ENCODE measurements at places on chromosomes 7 and 10.

GRCh38 chr10:30002426-30003266 lies 56.7 kb downstream of the JCAD start:
- DNase-seq: peak; percentile 71

GRCh38 chr7:46576950-46577349 lies 655.9 kb upstream of the IGFBP3 start:
- DNase-seq: no peak

- DNase-seq: no peak
Observed at GRCh38 chr10:31659665-31660064, 269.0 kb downstream of the ARHGAP12 start.

DNA sequence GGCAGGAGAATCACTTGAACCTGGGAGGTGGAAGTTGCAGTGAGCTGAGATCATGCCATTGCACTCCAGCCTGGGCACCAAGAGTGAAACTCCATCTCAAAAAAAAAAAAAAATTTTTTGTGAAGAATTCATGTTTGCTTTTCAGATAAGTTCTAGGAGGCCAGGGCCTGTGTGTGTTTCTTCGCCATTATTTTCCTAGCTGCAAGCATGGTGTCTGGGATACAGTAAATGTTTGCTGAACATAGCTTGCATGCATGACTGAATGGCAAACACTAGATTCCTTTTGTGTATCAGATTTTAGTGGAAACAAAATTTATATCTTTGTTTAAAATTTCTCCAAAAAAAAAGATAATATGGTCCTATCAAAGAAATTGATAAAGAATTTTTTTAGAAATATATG lies 9.7 kb upstream of the MACC1 start:
- DNase-seq: no peak

GRCh38 chr7:49324707-49325106 lies 400.4 kb downstream of the CDC14C start:
- no peak for DNase-seq

- peak; percentile 1 for DNase-seq
Observed at GRCh38 chr7:105346593-105347322, 42.0 kb downstream of the SRPK2 start.

- DNase-seq: no peak
Observed at GRCh38 chr7:107253599-107253998, 84.8 kb downstream of the HBP1 start.

- no peak for DNase-seq
Observed at GRCh38 chr10:47348138-47348651, at the start of gene RBP3. TSS of gene RBP3 (plus strand) at chr10:47348363. CDS start at chr10:47348485, 122 bp downstream.

DNA sequence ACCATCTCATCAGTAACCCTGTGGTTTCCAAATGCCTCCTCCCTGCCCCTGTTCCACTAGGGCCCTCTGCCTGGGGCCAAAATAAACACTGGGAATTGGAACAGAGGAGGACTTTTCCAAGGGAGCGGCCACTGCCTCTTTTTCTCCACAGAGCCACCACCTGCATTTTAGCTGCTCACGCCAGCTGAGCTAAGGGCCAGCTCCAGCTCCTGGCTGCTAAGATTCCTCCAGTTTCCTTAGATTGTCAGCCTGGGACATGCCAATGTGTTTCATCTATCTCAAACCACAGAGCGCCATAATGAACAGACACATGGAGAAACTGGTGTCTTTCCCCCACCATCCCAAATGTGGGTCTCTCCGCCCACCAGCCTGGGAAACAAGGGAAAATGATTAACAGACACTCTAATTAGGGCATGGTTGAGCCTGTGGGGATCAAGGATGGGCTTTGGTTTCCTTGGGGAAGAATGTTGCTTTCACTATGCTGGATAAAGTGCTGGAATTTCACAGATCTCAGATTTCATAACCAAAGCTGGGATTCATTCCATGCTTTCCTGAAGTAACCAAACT lies 52.2 kb downstream of the ASB13 start:
- no peak for DNase-seq

DNA sequence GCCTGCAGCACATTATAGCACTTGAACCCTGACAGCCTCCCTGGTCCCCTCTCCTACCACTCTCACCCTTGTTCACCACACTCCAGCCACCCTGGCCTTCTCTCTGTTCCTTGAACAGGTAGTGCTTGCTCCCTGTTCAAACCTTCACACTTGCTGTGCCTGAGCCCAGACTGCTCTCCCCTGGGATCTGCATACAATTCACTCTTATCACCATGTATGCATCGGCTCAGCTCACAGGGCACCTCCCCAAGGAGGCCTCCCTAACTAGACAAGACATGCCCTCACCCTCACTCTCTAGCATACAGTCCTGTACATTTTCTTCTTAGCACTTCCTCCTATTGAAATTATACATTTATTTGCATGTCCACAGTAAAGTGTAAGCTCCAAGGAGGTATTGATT lies 59.3 kb downstream of the FAM13C start:
- no peak for DNase-seq

- DNase-seq: no peak
Observed at GRCh38 chr10:75432176-75432575, 752 bp downstream of the LRMDA start.

GRCh38 chr10:125883211-125883610 lies 2.1 kb upstream of the DHX32 start:
- no peak for DNase-seq

- DNase-seq: no peak
Observed at GRCh38 chr10:44830022-44830421, 81.1 kb upstream of the TMEM72 start.

DNA sequence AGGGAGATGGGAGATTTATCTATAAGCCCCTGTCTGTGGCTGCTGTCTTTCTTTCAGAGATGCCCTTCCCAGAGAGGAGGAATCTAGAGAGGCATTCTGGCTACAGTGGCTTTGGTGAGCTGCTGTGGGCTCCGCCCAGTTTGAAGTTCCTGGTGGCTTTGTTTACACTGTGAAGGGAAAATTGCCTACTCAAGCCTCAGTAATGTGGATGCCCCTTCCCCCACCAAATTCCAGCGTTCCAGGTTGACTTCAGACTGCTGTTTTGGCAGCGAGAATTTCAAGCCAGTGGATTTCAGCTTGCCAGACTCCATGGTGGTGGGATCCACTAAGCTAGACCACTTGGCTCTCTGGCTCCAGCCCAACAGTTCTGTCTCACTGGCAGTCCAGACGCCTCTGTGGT lies 951.6 kb downstream of the CCSER2 start:
- no peak for DNase-seq

DNA sequence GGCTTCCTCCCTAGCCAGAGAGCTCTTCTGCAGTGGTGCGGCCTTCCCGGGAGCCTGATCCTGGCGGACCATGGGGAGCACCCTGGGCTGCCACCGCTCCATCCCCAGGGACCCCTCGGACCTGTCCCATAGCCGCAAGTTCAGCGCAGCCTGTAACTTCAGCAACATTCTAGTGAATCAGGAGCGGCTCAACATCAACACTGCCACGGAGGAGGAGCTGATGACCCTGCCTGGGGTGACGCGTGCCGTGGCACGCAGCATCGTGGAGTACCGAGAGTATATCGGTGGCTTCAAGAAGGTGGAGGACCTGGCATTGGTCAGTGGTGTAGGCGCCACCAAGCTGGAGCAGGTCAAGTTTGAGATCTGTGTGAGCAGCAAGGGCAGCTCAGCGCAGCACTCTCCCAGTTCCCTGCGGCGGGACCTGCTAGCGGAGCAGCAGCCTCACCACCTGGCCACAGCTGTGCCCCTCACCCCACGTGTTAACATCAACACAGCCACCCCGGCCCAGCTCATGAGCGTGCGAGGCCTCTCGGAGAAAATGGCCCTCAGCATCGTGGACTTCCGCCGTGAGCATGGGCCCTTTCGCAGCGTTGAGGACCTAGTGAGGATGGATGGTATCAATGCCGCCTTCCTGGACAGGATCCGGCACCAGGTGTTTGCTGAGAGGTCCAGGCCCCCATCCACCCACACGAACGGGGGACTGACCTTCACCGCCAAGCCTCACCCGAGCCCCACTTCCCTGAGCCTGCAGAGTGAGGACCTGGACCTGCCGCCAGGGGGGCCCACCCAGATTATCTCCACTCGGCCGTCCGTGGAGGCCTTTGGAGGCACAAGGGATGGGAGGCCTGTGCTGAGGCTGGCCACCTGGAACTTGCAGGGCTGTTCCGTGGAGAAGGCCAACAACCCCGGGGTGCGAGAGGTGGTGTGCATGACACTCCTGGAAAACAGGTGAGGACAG lies 1.5 kb downstream of the EEPD1 start:
- no peak for DNase-seq

DNA sequence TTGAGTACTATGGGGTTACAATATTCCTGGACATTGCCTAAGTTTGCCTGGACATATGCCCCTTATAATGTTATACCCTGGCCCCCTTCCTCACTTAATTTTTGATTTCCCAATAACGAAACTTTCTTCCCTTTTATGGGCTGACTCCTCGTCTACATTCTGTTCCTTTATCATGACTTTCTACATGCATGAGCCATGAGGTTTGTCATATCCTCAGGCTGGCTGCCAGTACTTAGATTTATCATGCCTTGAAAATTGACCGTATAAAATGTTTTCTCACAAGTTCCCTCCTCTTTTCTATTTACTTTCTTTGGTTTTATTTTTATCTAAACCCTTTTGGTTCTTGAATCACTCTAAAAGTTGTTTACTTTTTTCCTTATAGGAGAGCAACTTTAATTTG lies 4.7 kb downstream of the DNAH11 start:
- DNase-seq: no peak

DNA sequence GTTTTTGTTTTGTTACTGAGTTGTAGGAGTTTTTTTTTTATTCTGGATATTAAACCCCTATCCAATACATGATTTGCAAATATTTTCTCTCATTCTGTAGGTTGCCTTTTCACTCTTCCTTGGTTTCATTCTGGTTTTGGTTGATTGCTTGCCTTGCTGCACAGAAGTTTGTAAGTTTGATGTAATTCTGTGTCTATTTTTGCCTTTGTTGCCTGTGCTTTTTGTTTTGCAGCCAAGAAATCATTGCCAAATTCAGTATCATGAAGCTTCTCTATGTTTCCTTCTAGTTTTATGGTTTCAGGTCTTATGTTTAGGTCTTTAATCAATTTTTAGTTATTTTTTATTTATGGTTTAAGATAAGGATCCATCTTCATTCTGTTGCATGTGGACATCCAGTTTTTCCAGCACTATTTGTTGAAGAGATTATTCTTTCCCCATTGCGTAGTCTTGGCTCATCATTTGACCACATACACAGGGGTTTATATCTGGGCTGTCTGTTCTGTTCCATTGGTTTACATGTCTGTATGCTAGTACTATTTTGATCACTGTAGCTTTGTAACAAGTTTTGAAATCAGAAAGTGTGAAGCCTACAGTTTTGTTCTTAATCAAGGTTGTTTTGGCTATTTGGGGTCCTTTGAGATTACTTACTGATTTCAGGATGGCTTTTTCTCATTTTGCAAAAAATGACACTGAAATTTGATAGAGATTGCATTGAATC lies 26.4 kb downstream of the BMPR1A start:
- DNase-seq: no peak

- no peak for DNase-seq
Observed at GRCh38 chr7:141562036-141562435, 10.8 kb downstream of the AGK start.

- no peak for DNase-seq
Observed at GRCh38 chr7:82445271-82445670, 1.7 kb upstream of the CACNA2D1 start.
